Stimulated activated CD8-positive, alpha-beta memory T cell treated with anti-CD3 and anti-CD28 coated beads, Interleukin-7, amount 100 ng/mL, for 1 hour (primary cell): ENCODE measurements at places on chromosomes 6 and 20.

- DNase-seq, result no peak
Measured at GRCh38 chr6:10564975-10565673, 44.0 kb downstream of the GCNT2 start.

DNA sequence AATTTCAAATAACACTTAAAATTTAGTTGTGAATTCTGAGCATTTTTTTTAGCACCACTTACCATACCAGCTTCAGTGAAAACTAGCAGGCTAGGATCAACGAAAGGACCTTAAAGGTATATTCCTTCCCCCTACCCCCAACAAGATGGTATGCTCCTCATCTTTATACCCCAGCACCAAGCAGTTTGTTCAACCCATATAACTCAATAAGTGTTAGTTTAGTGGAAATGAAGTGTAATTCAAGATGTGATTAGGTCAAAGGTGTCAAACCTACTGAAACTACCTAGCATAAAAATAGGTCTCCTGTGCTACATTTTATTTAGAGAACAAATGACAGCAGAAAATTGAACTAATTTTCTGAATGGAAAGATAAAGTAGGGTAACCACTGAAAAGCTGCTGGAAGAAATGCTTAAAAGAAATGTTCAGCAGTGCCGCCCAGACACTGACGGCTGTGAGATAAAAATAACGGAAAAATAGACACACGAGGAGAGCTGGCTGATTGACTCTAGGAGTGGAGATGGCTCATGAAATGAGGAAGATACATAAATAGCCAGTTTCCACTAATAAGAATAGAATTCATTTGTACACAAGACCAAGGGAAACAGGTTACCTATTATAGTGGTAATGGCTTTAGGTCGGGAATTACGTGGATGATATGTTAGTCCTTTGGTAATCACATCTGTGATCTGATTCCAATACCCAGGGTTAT is 94.8 kb downstream of the IPCEF1 start:
- DNase-seq, result no peak

DNA sequence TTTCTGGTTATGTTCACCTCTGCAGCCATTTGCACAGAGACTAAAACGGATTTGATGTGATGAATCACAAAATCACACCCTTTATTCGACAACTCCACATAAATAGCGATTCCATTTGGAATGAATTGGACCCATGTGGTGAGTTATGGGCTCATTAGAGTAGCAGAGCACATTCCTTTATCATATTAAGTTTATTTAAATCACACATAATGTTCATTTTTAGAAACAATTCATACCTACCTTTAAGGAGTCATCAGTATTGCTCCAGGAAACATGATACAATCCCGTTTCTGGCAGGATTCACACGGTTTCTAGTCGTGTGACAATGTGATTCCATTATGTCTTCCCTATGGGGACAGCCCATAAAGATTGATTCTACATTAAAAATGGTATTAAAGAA is 303.5 kb downstream of the CDH4 start:
- DNase-seq, result no peak

- DNase-seq, result peak; percentile 40
Measured at GRCh38 chr6:25138233-25138933, 140.8 kb upstream of the CARMIL1 start.

GRCh38 chr6:42137194-42137753 is 5.1 kb downstream of the C6orf132 start:
- no peak for DNase-seq

DNA sequence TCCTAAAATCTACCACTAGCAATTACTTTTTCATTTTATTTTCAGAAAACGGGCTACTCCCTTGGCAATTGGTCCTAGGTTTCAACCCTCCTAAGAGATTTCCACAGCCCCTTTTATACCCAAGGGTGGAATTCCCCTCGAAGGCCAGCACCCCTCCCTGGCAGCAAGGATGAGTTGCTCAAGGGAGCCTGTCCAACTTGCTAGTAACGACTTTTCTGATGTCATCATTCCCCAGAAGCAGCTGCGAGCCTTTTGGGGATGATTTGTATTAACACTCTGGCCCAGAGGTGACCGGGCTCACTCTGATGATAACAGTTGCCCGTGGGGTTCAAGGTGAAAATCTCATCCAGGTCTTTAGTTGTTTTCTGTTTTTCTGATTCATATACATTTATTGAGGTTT is 30.7 kb upstream of the NAA20 start:
- no peak for DNase-seq

DNA sequence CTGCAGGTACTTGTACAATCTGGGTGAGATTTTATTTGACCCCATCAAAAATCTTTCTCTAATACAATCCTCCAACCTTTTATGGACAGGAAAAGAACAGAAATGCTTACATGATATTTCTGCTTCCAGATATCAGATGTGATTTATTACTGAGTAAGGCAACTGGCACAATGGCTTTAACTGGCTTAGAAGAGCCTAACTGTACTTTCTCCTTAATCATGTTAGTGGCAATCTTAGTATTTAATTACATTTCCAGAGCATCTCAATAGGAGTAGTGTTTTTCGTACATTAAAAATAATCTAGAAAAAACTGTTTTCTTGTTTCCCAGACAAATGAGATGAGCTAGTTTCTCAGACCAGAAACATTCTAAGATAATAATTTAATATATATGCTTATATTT is 251.6 kb downstream of the KCNQ5 start:
- no peak for DNase-seq

DNA sequence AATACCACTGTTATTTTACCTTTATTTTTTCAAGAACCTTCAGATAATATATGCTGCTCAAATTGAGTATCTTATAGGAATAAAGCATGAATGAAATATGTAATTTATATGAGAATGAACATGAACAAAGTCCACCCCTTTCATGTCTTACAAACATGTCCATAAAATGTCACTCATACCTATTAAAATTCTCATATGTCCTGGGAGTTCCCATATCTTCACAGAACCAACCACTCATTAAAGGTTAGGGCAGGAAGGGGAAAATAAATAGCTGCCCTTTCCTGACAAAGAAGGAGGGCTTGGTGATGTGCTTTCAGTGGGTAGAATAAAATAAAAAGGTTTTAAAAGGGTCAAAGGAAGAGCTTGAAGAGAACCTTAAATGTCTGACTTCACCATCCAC is 125.3 kb downstream of the BTBD9 start:
- no peak for DNase-seq

GRCh38 chr20:25497586-25498279 is 87.6 kb downstream of the NINL start:
- DNase-seq, result no peak

DNA sequence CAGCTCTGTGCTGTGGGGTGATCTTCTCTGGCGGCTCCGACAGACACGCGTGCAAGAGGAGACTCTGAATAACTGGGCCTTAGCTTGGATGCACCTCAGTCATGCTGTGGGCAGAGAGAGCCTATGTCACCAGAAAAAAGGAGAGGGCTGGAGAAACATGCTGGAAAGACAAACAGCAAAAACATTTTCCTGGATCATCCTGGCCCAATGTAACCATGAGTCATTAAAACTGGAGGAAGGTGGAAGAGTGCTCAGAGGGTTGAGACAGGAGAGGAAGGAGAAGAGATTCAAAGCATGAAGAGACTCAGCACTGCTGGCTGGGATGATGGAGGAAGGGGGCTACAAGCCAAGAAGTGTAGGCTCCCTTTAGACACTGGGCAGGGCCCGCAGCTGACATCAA is 292.0 kb downstream of the CDH26 start:
- no peak for DNase-seq

- DNase-seq, result no peak
Measured at GRCh38 chr6:24431045-24431451, 28.3 kb downstream of the MRS2 start.

GRCh38 chr20:7257692-7258466 is 490.4 kb downstream of the BMP2 start:
- no peak for DNase-seq

DNA sequence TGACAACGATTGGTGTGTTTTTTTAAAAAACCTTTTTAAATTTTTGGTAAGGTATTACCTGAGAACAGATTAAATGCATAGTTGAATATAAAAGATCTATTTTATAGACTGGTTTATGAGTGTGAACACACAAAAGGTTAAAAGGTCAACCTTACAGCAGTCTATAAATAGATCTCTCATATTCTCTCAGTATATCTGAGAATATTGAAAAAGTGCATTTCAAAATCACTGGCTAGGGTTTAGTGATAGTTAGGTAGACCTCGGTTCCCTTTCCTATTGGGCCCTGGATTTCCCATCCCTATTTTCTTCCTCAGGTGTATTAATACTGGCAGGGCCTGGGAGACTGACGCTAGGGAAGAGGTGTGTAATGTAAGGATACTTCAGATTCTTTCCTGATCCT is 723 bp upstream of the ZNF451 start:
- DNase-seq, result no peak

GRCh38 chr6:153015094-153015640 is 12.7 kb upstream of the MTRF1L start:
- DNase-seq, result no peak

DNA sequence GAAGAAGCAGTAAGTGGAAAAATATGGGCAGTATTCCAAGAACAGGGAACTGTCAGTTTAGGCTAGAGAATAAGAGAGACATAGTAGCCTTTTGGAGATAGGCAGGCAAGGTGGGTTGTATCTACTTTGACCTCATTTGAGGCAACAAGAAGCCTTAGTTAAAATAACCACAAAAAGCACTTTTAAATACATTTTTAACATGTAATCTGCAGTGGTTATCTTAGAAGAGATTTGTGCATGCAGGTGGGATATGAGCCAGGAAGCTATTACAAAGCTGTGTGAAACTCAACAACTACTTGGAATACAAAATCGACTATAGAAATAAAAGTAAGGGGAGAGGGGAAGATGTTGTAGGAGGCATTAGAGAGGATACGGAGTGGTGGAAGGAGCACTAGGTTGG is 143.7 kb upstream of the MCHR2 start:
- no peak for DNase-seq

DNA sequence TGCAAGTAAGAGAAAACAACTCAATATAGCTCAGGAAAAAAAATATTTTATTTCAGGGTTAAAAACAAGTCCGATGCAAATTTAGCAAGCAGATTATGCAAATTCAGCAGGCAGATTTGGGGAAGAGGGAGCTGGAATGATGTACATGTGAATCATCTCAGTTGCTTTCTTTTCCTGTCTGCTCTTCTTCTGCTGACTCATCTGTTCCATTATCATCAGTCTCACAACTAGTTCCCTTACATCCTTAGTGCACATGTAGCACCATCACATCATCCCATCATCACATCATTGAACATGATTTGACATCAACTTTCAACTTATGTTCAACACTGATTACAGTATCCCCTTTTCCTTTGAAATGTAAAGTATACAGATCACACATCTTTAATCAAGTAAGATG is 11.5 kb upstream of the DEFB113 start:
- no peak for DNase-seq

GRCh38 chr6:137358273-137358672 is 135.9 kb downstream of the OLIG3 start:
- DNase-seq, result no peak

- no peak for DNase-seq
Measured at GRCh38 chr6:40160826-40161225, 226.6 kb upstream of the MOCS1 start.

DNA sequence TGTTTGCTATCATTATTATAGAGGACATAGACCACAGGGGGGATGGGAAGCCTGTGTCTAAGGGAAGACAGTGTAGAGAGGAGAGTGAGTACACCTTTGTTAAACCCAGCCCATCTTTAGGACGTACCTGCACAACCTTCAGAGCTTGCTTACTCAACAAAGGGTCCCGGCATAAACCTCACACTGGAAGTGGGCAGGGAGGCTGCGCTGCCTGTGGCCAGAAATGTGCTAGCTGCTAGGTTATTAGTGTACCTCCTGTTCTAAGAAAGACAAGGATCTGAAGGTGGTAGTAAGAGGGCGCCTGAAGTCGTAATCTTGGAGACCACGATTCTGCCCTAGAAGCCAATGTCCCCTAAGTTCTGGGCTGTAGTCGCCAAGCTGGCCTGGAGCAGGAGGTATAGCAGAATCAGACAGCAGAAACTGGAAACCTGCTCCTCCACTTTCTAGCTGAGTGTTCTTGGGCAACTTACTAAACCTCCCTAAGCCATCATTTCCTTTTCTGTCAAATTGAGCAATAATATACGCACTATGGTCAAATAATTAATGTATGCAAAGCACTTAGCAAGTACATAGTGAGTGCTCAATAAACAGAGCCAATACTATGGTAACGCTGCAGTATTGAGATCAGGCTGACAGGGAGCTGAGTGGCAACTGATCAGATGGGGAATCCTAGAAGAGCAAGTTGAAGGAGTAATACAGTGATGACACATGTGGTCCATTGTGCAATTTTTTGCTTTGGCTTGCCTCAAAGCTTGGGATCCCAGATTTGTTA is 16.8 kb upstream of the AKIRIN2 start:
- DNase-seq, result no peak

GRCh38 chr6:167543602-167544497 is 219.0 kb downstream of the TTLL2 start:
- no peak for DNase-seq

DNA sequence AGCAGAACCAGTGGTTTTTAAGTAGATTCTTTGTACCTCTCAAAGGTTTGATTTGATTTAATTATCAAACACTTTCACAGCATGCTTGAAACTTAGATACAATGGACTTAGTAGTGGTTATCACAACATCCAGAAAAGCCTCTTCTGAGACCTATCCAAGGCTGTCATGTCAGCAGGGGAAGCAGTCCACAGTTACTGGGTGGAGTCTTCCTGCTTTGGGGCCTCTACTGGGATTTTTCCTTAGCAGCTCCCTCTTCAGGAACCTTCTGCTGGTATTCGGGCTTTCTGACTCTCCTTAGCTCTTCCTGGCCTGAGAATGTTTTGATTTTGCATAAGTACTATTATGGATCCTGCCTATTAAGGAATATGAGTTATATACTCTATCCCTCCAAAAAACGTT is 36.0 kb downstream of the ARFGEF2 start:
- DNase-seq, result no peak

GRCh38 chr20:21623074-21623780 is 82.2 kb upstream of the PAX1 start:
- no peak for DNase-seq
